ENCODE measurements at places on chromosomes 6 and 20.
A peak's percentile ranks its signal among the peaks of the same experiment; 100 is the strongest.

- DNase-seq, result no peak
Measured at GRCh38 chr6:41716516-41717391, 18.7 kb downstream of the TFEB start.

DNA sequence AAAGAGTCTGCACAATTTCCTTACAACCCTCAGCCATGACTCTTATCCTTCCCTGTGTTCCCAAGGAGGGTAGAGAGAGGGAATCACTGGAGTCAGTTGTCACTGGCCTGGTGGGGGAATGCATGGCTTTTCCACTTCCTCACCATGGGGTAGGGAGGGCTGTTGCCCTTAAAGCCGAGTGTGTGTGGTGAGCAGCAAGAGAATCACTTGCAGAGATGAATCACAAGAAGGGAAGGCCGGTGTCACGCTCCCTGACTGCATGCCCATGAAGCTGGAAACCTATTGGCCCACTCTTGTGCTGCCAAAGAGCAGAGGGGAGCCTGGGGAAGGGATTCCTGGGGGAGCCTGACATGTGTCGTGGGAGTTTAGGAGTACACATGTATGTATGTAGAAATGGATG is 18.1 kb upstream of the BMP6 start:
- no peak for DNase-seq

DNA sequence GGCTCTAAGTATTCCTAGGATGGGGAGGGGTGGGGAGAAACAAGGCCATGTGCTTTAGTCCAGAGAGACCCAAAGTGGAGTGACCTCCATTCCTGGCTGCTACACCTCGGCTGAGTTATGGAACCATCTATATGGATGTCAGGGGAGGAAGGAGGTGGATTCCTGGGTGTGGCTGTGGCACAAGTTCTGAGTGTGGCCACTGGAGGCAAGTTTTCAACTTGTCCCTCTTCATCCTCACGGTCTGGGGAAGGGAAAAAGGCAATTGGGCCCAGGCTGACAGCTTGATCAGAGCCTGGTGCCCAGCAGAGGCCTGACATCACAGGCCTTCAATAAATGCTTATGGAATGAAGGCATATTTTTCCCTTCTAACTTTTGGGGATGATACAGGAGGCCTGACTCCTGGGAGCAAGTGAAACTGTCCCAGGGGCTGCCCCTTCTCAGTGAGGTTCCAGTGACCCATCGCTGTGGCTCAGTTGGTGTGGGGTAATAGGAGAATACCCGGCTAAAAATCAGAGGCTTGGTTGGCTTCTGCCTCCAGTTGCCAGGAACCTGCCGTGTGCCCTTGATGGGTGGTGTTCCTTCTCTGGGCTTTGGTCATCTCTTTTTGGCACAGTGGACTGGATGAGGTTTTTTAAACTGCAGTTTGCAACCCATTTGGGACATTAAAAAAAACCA is 1.8 kb upstream of the ITPR3 start:
- DNase-seq, result no peak

GRCh38 chr6:81987293-81987692 is 234.8 kb upstream of the TENT5A start:
- DNase-seq, result no peak

- no peak for DNase-seq
Measured at GRCh38 chr6:168929871-168930450, 323.7 kb downstream of the THBS2 start.

- DNase-seq, result no peak
Measured at GRCh38 chr6:151005164-151005563, 139.7 kb downstream of the MTHFD1L start.

- no peak for DNase-seq
Measured at GRCh38 chr6:1600764-1601157, 9.0 kb upstream of the FOXC1 start.

- DNase-seq, result no peak
Measured at GRCh38 chr6:45728674-45729073, 287.0 kb downstream of the CLIC5 start.

GRCh38 chr6:92634561-92634960 is 784.8 kb downstream of the EPHA7 start:
- no peak for DNase-seq

DNA sequence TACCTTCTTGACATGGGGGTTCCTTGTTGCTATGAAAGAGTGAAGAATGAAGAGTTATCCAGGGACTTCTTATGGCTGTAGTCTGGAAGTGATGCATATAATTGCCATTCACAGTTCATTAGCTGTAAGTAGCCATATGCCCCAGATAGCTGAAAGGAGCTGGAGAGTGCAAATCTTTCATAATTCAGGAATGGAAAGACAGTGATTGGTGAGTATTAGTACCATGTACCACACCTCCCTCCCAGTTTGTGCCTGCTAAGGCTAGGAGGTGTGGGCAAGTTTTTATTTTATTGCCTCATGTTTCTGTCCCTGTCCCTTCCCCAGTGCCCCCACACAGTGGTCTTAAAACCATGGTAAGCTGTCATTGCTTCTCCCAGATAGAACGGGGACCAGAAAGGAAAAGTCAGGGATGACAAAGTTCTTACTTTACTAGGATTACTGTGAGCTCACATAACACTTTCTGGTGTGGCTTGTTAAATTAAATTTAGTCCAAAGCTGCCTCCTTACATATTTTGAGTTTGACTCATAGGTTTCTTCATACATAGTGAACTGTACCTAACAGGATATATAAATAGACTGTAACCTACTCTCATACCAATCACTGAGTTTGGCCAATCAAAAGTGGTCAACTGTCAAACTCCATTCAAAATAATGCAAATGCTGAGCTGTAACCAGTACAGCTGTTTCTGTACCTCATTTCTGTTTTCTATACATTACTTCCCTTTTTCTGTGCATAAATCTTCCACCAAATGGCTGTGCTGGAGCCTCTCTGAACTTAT is 119.4 kb downstream of the RFPL4B start:
- no peak for DNase-seq

- no peak for DNase-seq
Measured at GRCh38 chr6:28816909-28817807, 106.6 kb downstream of the TRIM27 start.

GRCh38 chr20:19026121-19026878 is 186.1 kb upstream of the SLC24A3 start:
- DNase-seq, result no peak

GRCh38 chr6:53868626-53869025 is 73.8 kb downstream of the LRRC1 start:
- peak; percentile 65 for DNase-seq

GRCh38 chr20:38000293-38000692 is 33.0 kb downstream of the TTI1 start:
- no peak for DNase-seq

DNA sequence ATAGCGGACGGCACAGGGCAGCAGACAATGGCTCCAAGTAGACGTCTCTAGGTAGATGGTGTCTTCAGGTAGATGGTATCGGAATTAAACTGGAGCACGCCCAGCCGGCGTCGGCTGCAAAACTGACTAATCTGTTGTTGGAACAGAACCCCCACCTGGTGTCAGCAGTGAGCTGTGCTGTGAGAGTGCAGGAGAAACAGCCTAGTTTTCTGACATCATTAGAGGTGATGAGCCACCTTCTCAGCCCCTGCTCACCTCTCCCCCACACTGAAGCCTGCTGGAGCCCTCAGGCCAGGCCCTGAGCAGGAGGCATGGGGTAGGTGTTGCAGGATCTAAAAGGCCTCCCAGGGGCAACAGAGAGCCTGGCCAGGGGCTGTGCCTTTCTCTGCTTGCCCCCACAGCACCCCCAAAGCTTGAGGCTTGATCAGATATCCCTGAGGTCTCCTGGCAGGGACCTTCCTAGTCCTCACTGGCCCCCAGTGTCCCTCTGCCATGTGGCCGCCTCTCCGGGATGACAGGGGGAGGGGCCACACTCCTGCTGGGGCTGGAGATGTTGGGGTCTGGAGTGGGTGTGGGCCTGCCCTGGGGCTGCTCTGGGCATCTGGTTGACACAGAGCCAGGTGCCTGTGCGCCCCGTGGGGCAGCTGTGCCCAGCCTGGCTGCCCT is 6.9 kb upstream of the HELZ2 start:
- no peak for DNase-seq

GRCh38 chr20:53838311-53838868 is 232.0 kb downstream of the BCAS1 start:
- no peak for DNase-seq

- DNase-seq, result no peak
Measured at GRCh38 chr20:17875106-17875980, 93.3 kb downstream of the SNX5 start.

- no peak for DNase-seq
Measured at GRCh38 chr6:31702405-31702818, 712 bp downstream of the ABHD16A start.

DNA sequence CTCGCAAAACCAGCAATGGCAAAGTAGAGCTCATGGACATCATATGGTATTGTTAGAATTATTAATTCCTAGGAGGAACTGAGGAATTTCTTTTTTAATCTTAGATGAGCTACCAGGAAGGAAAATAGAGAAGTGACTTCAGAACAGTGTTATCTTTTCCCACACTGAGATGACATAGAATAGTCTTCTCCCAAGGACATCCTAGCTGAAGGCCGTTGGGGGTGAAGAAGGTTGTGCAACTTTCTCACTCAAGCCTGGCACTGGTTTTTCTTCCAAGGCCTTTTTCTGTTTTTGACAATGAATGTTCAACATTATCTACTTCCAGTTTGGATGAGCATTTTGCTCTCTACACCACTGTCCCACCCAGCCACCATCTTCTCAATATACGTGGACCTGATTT is 35.8 kb upstream of the MAS1 start:
- no peak for DNase-seq
